ENCODE measurements at places on chromosomes 6 and 20. TPM values are rescaled to one million over a fixed set of nuclear protein-coding genes. Genes with fewer than 3 reads are reported as not detected.
A peak's percentile ranks its signal among the peaks of the same experiment; 100 is the strongest.

GRCh38 chr20:32945710-32946221 is 58.5 kb downstream of the SUN5 start:
- no peak for DNase-seq

DNA sequence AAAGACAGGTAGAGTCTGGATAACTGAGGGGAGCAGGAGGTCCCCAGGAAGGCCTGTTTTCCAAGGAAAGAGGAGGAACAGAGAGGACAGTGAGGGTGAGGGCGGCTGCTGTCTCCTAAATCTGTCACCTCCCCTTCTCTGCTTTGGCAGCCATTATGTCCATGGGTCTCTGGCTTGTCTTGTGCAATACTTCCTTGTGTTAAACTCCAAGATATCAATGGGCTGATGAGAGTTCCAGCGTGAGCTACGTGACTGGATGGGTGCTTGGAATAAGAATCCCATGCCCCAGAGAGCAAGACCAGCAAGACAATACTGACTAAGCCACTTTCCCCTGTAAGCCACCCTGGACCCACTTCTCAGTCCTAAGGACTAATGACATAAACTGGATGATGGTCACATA is 26.3 kb upstream of the DNAAF9 start:
- DNase-seq, result no peak

DNA sequence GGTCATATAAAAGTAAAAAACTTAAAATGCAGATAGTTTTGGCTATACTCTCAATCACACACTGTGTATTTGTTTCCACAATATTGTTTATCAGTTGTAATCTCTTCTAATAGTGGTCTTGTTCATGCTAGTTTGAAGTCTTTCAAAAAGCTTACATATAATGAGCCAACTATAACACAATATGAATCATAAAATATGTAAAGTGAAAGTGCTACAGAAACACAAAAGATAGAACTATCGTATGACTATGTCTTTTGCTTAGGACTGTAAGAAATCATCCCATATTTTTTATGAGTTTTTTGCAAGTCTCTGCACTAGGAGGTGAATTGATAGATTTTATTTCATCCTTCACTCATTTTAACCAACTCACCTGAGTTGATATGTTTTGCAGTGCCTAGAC is 136.0 kb downstream of the MMUT start:
- DNase-seq, result no peak

- peak; percentile 65 for DNase-seq
Measured at GRCh38 chr6:30006170-30007131, 54.6 kb upstream of the POLR1H start.

DNA sequence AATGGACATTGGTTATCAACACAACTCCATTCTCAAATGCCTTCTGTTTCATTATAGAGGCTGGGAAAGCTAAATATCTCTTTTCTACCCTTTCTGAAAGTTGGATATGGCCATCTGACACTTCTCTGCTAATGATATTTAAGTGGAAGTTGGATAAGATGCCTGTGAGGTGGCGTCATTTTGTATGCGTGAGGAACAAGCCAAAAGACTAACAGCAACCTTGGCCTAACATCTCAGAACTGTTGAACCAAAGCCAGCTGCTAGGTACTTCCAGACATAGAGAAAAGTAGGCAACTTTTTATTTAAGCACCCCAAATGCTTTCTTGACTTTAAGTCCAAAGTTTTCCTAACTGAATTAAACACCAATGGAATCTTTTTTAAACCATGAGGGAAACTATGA is 708.4 kb downstream of the CD109 start:
- no peak for DNase-seq

- DNase-seq, result no peak
Measured at GRCh38 chr6:36815962-36816735, 23.1 kb downstream of the CPNE5 start.

DNA sequence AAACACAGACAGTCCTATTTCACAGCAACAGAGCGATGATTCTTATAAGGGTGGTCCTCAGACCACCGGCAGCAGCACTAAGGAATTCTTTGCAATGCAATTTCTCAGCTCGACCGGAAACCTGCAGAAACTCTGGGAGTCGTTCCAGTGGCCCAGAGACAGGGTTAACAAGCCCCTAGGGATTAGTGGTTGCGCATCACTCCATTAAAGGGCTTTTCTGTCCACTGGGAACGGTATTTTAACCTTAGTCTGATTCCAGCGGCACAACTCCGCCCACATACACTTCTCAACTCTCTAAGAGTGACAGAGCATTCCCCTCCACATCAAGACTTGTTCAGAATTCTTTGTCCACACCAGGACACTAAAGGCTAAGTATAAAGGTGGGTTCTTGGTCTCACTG is 341.5 kb downstream of the TFAP2A start:
- no peak for DNase-seq

DNA sequence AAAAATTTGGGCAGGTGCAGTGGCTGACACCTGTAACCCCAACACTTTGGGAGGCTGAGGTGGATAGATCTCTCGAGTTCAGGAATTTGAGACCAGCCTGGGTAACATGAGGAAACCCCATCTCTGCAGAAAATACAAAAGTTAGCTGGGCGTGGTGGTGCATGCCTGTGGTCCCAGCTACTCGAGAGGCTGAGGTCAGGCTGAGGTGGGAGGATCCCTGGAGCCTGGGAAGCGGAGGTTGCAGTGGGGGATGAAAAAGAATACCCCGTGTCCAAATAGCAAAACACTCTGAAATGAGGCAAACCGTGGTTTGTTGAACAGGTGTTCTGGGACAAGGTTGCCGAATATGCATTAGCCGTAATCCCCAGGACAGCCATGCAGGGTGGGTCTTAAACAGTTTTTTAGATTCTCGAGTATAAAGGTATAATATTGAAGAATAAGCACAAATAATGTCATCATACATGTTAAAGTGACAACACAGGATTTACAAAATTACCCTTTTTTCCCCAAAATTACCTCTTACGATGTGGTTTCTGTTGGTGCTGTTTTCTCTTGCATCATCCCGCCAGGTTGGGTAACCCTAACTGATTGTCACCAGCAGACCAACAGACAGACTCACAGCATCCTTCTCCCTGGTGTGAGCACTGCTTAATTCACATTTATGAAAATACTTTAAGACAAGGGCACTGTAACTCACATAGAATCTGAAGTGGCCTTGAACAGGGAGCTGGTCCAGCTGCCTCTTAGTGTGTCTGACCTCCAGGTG is 9.1 kb downstream of the DNAJC5 start:
- no peak for DNase-seq

- no peak for DNase-seq
Measured at GRCh38 chr6:10418361-10418861, 3.5 kb upstream of the TFAP2A start.

- DNase-seq, result no peak
Measured at GRCh38 chr6:167409079-167409478, 84.2 kb downstream of the TTLL2 start.

GRCh38 chr6:145555084-145555483 is 180.2 kb downstream of the EPM2A start:
- DNase-seq, result no peak

GRCh38 chr20:50116368-50116999 is 3.5 kb upstream of the UBE2V1 start:
- DNase-seq, result no peak

GRCh38 chr6:64502801-64503200 is 867.2 kb downstream of the PHF3 start:
- no peak for DNase-seq

DNA sequence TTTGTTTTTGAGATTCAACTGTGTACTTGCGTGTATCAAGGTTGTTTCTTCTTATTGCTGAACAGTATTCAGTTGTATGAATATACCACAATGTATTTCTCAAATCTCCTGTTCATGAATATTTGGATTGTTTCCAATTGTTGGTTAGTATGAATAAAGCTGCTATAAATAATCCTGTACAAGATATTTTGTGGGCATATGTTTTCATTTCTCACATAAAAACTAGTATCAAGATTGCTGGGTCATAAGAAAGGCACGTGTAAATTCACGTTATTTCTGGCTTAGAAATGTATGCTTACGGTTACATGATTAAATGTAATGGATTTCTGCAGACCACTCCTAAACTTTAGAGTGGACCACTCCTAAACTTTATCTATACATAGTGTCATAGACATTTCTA is 96.6 kb downstream of the BTBD3 start:
- no peak for DNase-seq

MUC21 gene
- 0.18 TPM for total RNA-seq

DNA sequence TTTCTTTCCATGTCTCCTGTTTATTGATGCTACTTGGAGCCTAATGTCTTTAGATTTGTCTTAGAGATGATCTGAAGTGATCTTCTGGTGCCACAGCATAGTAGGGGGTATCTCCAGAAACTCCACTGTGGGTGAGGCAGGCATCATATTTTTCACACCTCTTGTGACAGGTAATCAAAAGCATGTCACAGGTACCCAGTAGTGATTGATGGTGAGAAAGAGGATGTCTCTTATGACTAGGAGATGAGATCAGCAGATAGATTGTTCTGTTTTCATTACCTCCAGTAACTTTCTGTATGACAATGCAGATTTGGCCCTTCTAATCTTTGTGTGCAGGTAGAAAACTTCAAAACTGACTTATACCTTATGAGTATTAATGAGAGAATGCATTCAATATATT is 13.5 kb downstream of the NCOA7 start:
- DNase-seq, result no peak

GRCh38 chr6:82129797-82130196 is 117.7 kb downstream of the IBTK start:
- no peak for DNase-seq

RUNX2 gene
- 18.0 TPM for total RNA-seq

DNA sequence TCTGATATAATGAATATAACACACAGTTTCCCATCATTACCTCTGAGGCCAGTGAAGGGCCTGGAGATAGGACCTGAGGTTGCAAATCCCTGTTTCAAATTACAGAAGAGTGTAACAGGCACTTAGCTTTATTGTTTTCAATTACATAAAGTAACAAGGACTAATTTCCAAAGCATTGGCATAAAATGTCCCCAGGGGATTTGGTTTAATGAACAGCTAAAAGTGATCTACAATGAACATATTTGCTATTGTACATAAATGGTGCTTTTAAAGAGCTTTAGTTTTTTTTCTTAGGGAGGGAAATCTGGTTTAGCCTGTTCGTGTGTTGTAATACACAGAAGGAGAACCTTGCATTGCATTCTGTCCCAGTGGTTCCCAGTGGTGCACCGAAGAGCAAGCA is 54.4 kb downstream of the HMGN3 start:
- no peak for DNase-seq

DNA sequence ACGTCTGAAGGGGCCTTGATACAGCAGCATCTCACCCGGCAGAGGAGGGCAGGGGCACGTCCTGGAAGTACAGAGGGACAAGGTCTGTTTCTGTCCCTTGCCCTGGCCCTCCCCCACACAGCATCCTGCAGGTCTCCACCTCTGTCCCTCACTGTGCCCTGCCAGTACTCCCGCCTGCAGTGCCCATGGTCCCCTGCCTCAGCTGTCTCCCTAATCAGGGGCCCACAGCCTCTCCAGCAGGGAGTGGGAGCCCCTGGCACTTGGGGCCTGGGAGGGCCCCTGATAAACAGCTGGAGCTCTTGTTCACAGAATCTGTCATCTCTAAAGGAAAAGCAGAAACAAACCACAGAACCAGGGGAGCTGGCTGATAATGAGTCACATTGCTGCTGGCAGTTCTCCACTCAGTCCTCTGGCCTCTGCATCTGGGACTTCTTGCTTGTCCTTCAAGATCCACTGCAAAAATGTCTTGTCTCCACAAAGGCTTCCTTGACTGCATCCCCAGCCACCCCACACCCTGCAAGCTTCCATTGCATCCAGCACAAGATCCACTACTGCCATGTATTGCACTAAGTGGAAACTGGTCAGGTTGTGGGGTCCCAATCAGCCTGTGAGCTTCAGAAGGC is 33.2 kb upstream of the TAF8 start:
- no peak for DNase-seq

GRCh38 chr6:170085475-170086401 is 205.1 kb downstream of the DLL1 start:
- peak; percentile 42 for DNase-seq

HLA-DQA2 gene
- 10.2 TPM for total RNA-seq

DNA sequence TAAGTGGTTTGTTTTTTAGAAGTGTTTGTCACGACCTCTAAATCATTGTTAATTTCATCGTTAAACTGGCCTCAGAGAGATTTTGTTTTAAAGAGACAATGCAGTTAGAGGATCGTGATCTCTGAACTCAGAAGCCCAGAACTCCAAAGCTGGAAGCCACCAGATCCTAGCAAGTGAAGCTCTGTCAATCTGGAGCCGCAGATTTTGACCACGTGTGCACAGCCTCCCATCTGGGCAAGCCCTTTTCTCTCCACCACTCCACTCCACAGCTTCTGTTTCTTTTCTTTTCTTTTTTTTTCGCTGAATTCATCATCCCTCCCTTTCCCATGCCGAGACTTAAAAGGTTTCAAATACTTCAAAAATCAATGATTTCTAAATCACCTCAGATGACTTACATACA is 142.2 kb upstream of the ESR1 start:
- DNase-seq, result no peak

IYD gene
- not detected for total RNA-seq

- no peak for DNase-seq
Measured at GRCh38 chr20:61919239-61919638, 146.4 kb downstream of the TAF4 start.

- no peak for DNase-seq
Measured at GRCh38 chr6:138293428-138294395, 75.4 kb upstream of the PBOV1 start.

DNA sequence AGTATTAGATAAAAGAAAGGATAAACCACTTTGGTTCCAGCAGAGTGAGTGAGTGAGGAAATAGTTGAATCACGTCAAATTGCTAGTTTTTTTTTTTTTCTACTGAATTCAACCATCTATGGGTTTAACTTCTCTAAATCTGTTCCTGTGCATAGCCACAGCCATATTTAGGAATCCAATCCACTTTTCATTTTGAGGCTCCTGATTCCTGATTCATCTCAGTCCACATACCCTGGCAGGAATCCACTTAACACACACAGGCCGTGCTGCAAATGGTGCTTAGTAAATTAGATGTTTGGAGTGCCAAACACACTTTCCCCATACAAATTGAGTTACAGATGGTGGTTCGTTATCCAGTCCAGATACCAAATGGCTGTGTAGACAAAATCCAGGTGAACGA is 220.3 kb downstream of the ALDH8A1 start:
- DNase-seq, result no peak

- no peak for DNase-seq
Measured at GRCh38 chr20:47361057-47361915, 4.8 kb upstream of the ZMYND8 start.

DNA sequence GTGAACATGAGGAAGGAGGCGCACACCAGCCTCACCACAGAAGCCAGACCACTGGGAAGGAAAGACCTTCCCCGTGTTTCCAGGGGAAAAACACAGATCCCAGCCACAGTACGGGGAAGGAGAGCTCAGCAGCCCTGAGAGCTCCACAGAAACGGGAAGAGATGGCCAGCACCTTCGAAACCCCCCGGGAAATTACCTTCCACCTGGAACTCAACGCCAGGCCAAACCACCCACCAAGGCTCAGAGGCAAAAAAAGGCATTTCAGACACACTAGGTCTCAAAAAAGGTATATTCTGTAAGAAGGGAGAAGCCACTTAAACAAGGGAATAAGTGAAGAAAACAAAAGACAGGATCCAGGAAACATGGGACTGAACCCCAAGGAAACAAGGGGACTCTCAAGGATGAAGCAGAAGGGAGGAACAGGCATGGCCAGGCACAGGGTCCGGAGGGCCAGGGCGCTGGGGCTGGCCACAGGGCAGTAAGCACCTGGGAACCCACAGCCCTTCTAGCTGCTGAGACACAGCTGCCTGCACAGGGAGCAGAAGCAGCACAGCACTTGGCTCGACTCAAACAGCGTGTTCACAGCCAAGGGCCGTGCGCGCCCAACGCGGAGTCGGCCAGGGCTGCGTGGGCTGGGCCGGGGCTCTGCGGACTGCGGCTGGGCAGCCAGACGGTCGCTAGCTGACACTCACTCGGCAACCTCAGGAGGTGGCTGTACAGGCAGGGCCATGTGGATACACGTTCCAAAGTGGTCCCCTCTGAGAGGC is 44.6 kb downstream of the TAF4 start:
- DNase-seq, result no peak
